ENCODE measurements at places on chromosomes 12 and 14.

- peaks cover 5% of the 10 kb centered on the region for H3K4me1 ChIP-seq
- peaks cover 25% of the 10 kb centered on the region for H3K27me3 ChIP-seq
- no peak for DNase-seq
These were observed 15.8 kb downstream of the VDR start for GRCh38 chr12:47889040-47889439.

DNA sequence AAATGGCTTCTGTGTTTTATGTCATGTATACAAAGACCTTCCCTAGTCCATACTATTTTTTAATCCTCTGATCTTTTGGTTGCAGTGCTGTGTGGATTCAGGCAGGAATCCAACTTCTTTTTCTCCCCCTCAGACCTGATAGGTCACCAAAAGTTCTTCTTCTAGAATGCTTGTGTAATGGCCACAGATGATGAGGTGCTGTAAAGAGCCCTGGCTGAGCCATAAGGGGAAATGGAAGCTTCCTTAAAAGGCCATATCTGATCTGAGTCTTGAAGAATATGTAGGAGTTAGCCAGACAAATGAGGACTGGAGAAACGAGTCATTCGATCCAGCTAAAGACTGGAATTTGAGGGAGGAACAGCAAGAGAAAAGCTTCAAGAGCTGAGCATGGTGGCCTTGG is 353.9 kb downstream of the PCNX1 start:
- H3K36me3 ChIP-seq: peaks cover 3% of the 10 kb centered on the region
- no peaks in the 10 kb centered on the region for H3K4me1 ChIP-seq
- H3K4me3 ChIP-seq: no peak overlapping the region
- no peaks in the 10 kb centered on the region for H3K27me3 ChIP-seq

DNA sequence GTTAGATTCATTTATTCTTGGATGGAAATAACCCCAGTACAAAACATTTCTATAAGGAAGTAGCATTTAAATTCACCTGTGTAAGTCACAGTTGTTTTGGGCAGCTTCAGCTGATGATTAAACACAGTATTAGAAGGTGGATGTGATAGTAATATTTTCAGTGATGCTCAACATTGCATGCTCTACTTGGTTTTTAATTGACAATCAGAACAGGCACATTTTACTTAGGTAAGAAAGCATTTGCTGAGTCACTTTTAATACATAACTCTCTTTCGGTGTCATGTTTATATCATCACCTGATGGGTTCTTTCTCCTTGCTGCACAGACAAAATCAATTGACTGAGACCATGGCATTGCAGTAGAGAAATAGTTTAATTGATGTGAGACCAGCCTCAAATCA is 80.7 kb downstream of the CMAS start:
- no peak for DNase-seq
- H3K27me3 ChIP-seq: no peaks in the 10 kb centered on the region
- no peak overlapping the region for H3K4me3 ChIP-seq
- H3K4me1 ChIP-seq: peaks cover 2% of the 10 kb centered on the region

DNA sequence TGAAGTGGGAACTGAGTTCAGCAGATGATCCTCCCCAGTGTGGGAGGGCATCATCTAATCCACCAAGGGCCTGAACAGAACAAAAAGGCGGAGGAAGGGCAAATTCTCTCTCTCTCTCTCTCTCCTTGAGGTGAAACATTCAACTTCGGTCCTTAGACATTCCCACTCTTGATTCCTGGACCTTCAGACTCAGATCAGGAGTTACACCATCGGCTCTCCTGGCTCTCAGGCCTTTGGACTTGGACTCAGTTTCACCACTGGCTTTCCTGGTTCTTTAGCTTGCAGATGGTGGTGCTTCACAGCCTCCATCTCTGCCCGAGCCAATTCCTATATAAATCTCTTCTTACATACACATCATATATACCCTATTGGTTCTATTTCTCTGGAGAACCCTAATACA is 73.2 kb downstream of the SPPL3 start:
- H3K27ac ChIP-seq: peak overlapping the region; percentile 3
- no peak overlapping the region for H3K4me3 ChIP-seq
- no peak for DNase-seq

DNA sequence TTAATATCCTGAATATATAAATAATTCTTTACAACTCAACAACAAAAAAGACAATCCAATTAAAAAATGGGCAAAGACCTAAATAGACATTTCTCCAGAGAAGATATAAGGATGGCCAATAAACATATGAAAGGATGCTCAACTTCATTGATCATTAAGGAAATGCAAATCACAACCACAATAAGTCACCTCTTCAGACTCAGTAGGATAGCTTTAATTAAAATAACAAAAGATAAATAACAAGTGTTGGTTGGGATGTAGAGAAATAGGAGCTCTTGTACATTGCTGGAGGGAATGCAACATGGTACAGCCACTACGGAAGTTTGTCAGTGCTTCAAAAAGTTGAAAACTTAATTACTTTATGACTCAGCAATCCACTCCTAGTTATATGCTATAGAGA is 129.7 kb upstream of the OVCH1 start:
- H3K36me3 ChIP-seq: peaks cover 5% of the 10 kb centered on the region
- no peak overlapping the region for H3K27ac ChIP-seq
- DNase-seq: no peak

GRCh38 chr12:101594700-101595099 is at the start of gene MYBPC1:
Gene MYBPC1, plus strand, starts transcription at chr12:101594971. Its CDS starts 100 bp downstream, at chr12:101595071.
- no peaks in the 10 kb centered on the region for H3K4me1 ChIP-seq
- H3K27me3 ChIP-seq: peaks cover 8% of the 10 kb centered on the region
- H3K36me3 ChIP-seq: no peaks in the 10 kb centered on the region
- no peak within 1 kb of the TSS for H3K4me3 ChIP-seq
- H3K27ac ChIP-seq: no peak within 1 kb of the TSS

DNA sequence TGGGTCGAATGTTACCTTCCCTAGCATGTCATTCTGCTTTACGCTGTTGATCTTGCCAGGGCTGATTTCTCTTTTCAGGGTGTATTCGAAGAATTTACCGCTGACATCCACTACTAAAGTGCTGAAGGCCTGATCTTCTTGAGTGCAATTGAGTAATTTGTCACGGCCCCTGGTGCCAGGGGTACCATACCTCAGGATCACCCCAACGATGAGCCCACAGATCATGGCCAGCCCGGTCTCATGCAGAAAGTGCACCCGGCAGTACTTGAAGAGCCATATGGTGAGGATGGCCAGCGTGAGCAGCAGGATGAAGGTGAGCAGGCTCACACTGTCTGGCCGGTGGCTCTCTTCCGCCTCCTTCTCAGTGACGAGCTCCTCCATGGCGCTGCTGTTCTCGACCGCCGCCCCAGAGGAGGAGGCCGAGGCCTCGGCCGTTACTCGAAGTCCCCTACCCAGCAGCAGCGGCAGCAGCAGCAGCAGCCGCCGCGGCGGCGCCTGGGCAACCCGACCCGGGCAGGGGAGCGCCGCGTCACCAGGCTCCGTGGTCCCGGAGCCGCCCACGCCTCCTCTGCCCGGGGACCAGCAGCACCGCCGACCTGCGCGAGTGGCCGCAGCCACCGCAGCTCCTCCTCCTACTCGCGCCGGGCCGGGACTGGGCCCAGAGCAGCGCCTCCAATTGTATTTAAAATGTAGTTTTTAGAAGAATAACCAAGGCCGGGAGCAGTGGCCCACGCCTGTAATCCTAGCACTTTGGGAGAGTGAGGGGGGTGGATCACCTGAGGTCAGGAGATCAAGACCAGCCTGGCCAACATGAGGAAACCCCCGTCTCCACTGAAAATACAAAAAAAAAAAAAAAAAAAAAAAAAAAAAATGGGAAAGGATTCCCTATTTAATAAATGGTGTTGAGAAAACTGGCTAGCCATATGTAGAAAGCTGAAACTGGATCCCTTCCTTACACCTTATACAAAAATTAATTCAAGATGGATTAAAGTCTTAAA is 58.5 kb upstream of the TMPO start:
- H3K4me1 ChIP-seq: peaks cover 4% of the 10 kb centered on the region
- no peaks in the 10 kb centered on the region for H3K36me3 ChIP-seq
- peaks cover 48% of the 10 kb centered on the region for H3K27me3 ChIP-seq
- no peak for DNase-seq
- peak overlapping the region; percentile 56 for H3K4me3 ChIP-seq
- no peak overlapping the region for H3K27ac ChIP-seq

GRCh38 chr12:80193865-80194264 is 94.5 kb downstream of the OTOGL start:
- H3K4me1 ChIP-seq: no peaks in the 10 kb centered on the region
- no peaks in the 10 kb centered on the region for H3K36me3 ChIP-seq
- H3K27me3 ChIP-seq: no peaks in the 10 kb centered on the region
- DNase-seq: no peak

GRCh38 chr12:116924558-116925453 is 14.1 kb downstream of the FBXW8 start:
- H3K4me3 ChIP-seq: peak overlapping the region; percentile 69
- peaks cover 13% of the 10 kb centered on the region for H3K36me3 ChIP-seq
- peak; percentile 60 for DNase-seq
- H3K4me1 ChIP-seq: peaks cover 60% of the 10 kb centered on the region
